Progenitor cell of endocrine pancreas (in vitro differentiated cells): ENCODE measurements at places on chromosomes 2 and 18.

DNA sequence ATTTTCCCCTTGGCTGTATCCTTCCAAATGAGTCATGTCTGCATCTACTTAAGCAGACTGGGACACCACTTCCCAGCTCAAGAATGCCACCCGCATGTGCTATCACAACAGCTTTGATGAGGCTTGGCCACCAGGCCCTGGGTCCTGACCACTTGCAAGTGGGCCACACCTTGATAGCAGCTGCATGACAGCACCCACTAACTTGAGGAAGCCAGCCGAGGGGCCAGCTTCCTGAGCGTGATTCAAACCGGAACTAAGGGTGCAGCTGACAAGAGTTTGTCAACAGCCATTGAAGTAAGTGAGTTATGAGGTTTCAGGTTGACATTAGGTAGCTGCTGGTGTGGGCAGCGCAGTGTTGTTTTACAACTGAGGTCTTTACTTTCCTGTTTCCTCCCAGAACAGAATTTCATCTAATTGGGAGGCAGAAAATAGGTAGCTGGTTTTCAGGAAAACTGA lies 54.4 kb downstream of the EPHA4 start:
- DNase-seq = no peak

DNA sequence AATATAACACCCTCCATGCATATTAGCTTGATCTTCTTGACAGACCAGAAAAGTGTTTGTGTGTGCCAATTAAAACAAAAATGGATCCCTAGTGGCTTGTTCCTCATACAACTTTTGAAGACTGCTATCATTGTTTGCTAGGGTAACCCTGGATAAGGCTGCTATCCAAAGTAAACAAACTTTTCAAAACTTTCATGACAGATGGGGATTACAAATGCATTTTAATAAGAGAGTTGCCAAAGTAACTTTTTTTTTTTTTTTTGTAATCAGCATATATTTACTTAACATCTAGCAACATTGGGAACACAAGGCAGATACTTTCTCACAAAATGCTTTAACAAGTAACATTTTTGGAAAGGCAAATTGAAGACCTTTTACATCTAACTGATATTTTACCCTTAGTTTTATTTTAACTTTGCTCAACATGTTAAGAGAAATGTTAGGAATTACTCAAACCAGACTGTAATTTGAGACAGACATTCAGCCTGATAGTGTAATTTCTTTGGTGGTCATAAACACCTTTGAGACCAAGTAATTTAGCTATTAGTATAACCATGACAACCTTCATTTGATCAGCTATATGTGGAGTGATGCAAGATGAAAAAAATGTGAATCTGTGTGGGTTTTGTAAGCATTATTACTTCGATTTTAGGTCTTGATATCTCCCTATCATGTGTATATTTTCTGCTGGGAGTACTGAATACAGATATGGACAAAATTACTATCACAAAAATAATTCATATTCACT lies 300.9 kb downstream of the ARHGAP15 start:
- DNase-seq = no peak

GRCh38 chr2:6024784-6025183 lies 332.6 kb downstream of the SOX11 start:
- no peak for DNase-seq

- DNase-seq = no peak
These were observed 327.1 kb downstream of the GALNT13 start for GRCh38 chr2:154198866-154199265.

DNA sequence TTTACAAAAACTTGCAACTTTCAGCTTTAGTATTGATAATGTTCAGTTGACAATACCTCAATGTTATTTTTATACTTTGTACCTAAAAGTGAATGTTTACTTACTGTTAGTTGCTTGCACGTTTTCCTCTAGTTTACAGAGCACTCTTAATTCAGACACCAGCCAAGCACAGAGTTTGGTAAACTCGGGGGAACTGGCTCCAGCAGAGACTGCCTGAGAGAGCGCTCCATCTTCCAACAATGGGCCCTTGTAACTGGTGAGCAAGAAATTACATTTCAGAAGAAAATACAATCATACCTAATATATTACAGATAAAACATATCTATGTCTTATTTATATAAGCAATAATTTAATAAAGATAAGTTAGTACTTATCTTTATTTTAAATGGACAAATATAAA lies 3.7 kb downstream of the FAM98A start:
- no peak for DNase-seq

DNA sequence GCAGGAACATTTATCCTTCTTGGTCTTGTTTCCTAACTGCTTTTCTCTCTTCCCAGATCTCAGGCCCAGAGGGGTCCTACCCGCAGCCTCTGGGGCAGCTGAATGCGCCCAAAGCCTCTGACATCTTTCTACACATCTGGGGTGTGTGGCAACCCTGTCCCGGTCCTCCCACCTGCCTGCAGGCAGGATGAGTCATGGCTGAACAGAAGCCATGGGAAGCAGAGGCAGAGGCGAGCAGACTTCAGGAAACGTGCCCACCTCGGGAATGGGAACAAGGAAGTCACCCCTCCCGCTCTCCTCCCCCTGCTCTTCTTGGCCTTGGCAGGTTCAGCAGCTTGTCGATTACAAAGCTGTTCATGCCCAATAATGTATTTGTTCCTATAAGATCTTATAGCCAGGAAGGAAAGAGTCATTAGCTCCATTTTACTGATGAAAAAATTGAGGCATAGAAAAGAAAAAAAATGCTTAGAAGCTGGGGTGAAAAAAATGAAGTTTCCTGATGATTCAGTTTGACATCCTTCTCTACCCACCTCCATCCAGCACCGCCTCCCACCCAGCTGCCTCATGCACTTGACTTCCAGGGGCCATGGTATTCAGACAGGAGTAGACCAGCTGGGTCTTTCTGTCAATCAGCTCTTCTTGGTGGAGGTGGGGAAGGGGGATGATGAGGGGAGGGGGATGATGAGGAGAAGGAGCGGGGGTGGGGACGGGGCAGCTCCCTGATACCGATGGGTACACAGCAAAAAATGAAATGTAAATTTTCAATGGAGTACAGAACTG lies 10.4 kb upstream of the KCNF1 start:
- DNase-seq = no peak

DNA sequence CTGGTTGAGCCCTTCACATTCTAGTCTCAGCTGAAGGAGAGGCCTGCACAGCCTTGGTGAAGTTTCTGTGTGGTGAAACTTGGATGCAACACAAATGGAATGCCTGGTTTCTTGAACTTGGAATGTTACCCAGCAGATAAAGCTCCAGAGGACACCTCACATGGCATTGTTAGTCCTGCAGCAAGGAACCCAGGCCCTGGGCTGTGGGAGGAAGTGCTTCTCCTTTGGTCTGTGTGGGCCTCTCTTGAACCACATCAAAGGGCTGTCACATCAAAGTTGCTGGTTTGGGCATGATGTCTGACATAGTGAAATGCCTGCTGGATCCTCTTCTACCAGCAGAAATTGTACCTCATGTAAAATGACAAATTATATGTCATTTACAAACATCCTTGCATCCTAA lies 198.5 kb downstream of the FHOD3 start:
- no peak for DNase-seq

DNA sequence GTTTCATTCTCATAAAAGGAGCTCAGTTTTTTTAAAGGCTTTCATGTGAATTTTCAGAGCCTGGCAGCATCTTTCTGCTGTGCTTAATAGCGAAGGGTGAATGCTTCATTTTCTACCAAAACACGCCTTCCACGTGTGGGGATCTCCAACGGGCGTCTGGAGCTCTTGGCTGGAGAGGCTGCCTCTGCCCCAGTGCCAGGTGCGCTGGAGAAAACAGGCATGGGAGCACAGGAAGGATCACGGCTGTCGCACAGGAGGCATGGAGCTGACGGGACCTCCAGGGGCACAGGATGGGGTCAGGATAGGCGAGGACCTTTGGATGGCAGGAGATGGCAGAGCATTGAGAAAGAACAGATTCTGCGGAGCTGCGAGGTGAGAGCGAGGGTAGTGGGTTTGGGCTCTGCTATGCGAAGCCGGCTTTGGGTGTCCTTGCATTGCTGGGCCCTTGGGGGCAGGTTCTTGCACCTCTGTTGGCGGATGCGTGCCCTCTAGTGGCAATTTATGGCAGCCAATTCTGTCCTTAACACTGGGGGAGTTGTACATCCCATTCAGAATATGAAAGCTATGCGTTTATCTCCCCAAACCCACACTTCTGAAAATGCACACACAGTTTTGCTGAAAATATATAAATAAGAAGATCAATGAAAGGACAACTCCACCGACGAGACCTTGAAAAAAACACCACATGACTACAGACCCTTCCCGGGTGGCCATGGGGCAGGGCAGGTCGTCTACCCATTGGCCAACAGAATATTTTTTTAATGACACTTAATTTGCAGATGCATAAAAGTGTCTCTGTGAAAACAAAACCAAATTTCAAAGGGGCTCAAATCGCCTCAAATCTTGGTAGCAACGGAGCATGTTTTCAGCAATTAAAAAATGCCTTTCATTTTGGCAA lies 90.4 kb upstream of the SLC35G4 start:
- DNase-seq = peak; percentile 58

DNA sequence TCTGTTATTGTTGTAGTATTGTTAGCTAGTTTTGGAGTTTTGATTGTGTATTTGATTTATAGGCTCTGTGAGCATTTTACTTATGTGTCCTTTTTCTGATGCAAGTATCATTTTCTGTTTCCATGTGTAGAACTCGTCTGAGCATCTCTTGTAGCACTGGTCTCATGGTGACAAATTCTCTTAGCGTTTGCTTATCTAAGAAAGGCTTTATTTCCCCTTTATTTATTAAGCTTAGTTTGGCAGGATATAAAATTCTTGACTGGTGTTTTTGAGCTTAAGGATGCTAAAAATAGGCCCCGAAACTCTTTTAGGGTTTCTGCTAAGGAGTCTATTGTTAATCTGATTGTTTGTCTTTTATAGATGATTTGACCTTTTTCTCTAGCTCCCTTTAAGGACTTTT lies 57.6 kb upstream of the THUMPD2 start:
- DNase-seq = no peak

- DNase-seq = no peak
These were observed 128.4 kb downstream of the TTC27 start for GRCh38 chr2:32756074-32756727.

GRCh38 chr2:6922201-6922656 lies 5.0 kb downstream of the RNF144A start:
- DNase-seq = no peak

DNA sequence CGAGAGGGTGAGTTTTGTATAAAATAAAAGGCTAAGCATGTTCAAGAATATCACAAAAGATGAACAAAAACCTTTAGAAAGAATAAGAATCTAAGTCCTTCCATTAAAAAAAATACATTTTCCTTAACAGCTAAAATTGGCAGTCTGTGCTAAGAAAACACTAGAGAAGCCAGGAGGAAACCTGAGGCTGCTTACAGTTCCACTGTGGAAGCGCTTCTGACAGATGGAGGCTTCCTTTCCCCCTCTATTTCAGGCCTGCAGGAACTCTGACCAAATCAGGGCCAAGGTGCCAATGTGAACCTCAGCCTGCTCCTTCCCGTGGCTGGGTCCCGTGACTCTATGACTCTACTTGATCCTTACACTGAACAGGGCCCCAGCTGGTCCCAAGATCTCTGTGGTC lies 108.1 kb upstream of the ARHGAP28 start:
- no peak for DNase-seq

DNA sequence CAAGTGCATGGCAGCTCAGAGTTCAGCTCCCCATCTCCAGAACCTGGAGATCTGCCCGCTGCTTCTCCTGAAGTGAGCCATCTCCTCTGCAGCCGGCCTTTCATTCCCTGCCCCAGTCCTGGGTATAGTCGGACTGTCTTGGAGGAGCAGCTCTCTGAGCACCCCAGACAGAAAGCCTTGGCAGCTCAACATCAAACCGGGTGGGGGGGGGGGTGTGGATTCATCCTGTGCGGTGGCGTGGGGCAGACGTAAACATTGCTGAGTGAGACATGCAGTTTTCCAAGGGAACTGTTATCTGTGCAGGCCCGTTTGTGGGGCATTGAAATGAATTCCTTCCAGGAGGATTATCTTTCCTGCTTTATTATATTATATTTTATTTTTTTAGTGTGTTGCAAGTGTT lies 125.9 kb upstream of the MYCN start:
- DNase-seq = no peak

GRCh38 chr18:78805840-78806239 lies 173.8 kb upstream of the SALL3 start:
- DNase-seq = no peak
